ENCODE measurements at places on chromosomes 1 and 21.

DNA sequence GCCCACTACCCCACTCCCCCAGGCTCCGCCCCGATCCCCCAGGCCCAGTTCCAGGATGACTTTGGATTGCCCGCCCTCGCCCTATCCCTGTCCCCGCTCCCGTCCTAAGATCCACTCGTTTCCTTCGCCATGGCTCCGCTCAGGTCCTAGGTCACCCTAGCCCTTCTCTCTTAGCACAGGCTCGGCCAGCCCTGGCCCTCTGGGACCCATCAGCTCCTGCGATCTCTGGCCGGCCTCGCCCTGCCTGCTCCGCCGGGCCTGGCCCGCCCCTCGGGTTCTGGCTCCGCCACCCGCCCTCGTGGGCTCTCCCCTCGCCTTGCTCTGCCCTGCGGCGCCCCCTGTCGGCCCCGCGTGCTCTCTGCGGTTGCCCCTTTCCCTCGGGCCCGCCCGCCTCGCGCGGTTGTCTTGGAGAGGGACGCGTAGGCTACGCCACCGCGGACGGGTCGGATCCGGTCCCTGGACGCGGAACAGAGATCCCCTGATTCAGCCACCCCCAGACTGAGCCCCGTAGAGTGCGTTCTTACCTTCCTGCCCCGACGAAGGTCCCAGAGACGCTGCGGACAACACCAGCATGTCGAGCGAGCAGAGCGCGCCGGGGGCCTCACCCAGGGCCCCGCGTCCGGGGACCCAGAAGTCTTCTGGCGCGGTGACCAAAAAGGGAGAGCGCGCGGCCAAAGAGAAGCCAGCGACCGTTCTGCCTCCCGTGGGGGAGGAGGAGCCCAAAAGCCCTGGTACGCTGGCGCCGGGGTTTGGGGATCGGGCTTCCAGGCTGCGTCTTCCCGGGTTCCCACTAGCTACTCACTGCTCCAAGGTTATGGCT lies at the start of gene LRRC71:
Gene LRRC71 (plus strand): TSS at position 400 of the 820 bp plus-strand sequence. CDS start 172 bp downstream, at position 572.
- DNase-seq, result peak; percentile 50

- no peak for DNase-seq
Measured at GRCh38 chr1:99146129-99146848, 118.0 kb upstream of the PLPPR4 start.

GRCh38 chr21:21156957-21157356 lies 158.7 kb downstream of the NCAM2 start:
- no peak for DNase-seq

GRCh38 chr1:167345386-167345733 lies 124.7 kb downstream of the POU2F1 start:
- DNase-seq, result no peak

DNA sequence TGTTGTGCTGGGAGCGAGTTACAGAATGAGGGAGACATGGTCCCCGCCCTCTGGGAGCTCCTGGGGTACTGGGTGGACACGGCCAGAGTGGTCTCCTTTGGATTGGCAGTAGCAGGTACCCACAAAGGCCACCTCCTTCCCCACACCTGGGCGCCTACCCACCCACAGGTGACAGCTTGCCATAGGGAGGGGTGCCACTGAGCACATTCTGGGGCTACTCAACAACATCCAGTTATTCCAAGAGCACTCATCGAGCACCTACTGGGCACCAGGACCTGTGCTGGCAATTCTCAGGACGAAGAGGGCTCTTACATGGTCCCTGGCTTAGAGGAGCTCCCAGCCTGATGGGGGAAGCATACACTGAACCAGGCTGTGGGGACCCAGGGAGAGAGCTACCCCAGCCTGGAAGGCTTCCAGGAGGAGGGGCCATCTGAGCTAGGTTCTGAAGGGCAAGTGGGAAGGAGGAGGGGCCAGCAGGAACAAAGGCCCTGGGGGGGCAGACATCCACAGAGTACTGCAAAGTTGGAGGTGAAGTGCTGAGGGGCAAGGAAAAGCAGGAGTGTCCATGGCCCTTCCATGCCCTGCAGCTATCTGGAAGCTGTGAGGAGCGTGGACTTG lies 22.0 kb downstream of the MRPL37 start:
- DNase-seq, result no peak

DNA sequence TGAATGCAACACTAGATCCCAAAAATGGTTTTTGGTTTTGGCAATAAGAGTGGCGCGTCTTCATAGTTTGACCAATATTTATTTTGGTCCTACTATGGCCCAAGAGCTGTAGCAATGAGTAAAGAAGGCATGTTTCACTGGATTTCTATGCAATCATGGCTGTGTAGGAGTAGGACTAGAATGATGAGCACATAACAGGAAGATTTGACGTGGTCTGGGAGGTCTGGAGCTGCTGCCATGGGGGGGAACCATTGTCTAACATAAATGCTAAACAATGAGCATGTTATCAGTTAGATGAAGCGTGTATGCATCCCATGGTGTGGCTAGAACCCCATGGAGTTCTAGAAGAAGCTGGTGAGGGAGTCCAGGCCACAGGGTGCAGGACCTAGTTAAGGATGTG lies 38.3 kb downstream of the OLIG1 start:
- no peak for DNase-seq

- DNase-seq, result no peak
Measured at GRCh38 chr1:38059635-38060250, 13.2 kb upstream of the POU3F1 start.

DNA sequence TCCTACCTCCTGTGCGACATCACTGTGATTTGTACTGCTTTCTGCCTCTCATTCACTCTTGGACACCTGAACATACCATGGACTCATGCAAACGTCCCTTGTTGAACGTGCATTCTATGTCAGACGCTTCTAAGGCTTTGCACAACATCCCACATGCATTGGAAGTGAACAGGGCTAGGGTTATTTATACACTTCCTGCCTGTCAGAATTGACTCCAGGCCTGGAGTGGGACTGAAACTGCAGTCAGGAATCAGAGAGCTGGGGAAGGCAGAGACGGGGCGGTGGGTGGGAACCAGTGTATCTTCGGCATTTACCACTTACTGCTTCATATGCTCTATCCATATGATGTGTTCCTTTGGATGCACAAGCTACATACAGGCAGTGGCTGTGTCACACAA lies 81.4 kb upstream of the GALNT2 start:
- DNase-seq, result no peak

GRCh38 chr1:147902253-147902845 lies at the start of gene GJA8:
Gene GJA8, plus strand, starts transcription at chr1:147902795. Its CDS starts 5,161 bp downstream, at chr1:147907956.
- DNase-seq, result no peak

GRCh38 chr1:109532365-109533136 lies 7.1 kb upstream of the GPR61 start:
- DNase-seq, result peak; percentile 92

DNA sequence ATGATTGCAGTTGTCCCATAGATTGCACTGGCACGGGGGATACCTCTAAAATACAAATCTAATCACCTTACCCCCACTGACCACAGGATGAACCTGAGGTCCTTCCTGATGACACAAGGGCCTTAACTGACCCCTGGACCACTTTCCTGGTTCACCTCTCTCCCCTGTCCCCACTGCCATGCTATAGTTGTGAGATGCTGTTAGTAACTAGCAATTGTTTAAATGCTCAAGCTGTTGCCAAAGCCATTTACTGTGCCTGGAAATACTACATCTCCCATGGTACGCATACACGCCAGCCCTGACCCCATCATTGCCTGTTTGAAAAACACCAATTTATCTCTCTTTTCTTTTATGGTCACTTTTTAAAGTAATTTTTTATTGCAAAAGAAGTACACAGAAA lies 29.1 kb upstream of the RGS8 start:
- DNase-seq, result no peak

DNA sequence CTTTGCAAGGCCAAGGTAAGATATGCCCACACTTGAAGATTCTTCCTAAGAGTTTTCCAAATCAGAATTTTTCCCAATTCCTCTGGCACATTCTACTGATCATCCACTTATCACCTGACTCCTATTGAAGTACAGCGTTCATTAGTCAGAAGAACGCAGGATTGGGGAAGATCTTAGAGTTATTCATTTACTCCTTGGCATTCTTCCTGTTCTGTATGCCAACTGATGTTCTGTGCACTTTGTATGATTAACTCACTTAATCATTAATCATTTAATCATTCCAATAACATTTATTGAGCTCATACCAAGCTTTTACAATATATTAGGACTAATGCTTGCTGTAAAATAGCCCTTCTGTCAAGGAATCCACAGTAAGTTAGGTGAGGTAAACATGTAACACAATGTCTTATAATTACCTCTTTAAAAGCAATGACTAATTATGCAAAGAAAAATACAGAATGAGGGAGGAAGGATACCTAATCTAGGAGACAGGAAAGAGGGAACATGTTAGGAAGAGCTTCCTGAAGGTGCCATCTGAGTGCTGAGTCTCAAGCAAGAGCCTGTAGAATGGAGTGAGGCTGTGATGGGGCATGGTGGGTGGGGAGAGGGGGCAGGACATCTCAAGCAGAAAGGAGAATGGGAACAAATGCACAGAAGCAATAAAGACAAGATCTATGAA lies 71.1 kb upstream of the DPT start:
- no peak for DNase-seq

- DNase-seq, result peak; percentile 75
Measured at GRCh38 chr21:45615145-45615711, 28.3 kb upstream of the PCBP3 start.

- DNase-seq, result no peak
Measured at GRCh38 chr1:209871006-209871405, 43.2 kb downstream of the UTP25 start.

GRCh38 chr1:24748191-24749121 lies 3.2 kb downstream of the CLIC4 start:
- no peak for DNase-seq

DNA sequence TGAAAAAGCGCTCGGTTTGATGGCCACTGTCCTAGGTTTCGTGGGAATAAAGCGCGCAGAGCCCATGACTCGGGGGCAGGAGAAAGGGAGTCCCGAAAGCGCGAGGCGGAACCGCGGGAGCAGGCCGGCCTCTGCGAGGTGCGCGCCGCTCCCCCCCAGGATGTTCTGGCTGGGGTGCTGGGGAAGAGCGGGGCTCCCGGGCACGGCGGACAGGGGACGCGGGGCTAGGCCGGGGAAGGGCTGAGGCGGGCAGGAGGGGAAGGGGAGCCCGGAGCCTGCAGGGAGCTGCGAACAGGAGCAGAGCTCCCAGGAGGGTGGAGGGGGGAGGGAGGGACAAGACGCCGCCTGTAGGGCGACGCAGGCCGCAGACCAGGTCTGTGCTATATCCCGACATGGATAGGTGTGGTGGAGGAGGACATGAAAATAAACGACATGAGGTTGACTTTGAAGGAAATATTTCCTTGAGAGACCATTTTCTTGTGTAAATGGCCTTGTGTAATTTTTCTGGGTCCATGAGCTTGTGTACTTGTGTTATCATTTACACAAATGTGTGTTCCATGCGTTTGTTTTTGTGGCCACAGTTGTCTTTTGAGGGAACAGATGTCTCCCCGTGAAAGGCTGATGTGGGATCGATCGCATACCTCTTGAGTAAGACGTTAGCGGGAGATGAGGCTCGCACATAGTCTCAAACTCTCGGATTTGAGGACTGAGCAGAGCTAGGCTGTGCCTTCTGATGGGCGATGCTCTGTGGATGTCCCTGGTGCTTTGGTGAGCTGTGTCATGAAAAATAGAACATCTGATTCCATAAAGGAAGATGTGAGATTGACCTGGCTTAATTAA lies 1.3 kb downstream of the PCNT start:
- peak; percentile 7 for DNase-seq

DNA sequence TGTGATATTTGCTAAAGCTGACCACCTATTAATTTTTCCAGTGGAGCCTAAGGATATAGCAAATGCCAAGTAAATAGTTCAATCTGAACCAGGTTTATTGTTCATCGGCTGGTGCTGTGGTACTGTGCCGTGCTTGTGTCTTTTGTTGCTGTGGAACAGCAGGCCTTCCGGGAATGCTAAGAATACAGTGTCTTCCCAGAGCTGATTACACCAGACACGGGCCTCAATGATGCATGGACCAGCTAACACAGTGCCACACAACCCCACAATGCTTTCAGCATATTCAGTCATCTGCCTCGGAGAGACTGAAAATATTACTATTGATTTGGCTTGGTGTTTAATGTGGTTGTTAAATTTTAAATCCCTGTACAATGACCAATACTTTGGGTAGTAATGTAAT lies 415.4 kb downstream of the PTBP2 start:
- no peak for DNase-seq

- DNase-seq, result no peak
Measured at GRCh38 chr1:100452641-100453040, 85.3 kb upstream of the GPR88 start.

GRCh38 chr1:202553560-202554038 lies 156.7 kb downstream of the SYT2 start:
- DNase-seq, result no peak

DNA sequence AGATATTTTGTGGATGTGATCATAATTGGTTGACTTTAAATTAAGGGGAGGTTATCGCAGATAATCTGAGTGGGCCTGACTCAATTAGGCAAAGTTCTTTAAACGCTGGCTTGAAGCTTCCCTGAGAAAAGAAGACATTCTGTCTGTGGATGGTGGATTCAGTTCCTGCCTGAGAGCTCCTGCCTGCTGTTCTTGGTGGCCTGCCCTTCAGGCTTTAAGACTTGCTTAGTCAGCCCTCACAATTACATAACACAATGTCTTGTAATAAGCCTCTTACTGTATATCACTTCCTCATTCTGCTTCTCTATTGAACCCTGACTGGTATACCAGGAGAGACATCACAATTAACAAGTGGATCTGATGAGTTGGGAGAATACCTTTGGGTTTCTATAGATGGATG lies 50.2 kb downstream of the KCNJ6 start:
- DNase-seq, result no peak

GRCh38 chr21:44757731-44758130 lies 43.9 kb downstream of the UBE2G2 start:
- no peak for DNase-seq

DNA sequence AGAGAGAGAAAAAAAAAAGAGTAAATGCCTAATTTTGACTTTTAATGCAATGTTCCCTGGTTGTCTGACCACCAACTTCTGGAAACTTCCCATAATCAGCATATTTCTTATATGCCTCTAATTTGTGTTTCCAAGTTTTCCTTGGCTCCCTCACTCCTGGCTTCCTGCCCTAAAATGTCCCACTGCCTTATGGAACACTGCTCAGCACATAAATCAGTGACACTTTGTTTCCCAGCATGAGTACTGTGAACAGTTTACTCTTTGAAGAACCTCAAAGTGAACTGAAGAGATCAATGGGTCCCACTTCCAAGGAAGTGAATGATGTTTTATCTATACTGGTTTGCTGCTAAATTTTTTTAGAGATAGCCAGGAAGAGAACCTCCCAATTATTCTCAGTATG lies 271.3 kb upstream of the PRMT6 start:
- DNase-seq, result no peak

DNA sequence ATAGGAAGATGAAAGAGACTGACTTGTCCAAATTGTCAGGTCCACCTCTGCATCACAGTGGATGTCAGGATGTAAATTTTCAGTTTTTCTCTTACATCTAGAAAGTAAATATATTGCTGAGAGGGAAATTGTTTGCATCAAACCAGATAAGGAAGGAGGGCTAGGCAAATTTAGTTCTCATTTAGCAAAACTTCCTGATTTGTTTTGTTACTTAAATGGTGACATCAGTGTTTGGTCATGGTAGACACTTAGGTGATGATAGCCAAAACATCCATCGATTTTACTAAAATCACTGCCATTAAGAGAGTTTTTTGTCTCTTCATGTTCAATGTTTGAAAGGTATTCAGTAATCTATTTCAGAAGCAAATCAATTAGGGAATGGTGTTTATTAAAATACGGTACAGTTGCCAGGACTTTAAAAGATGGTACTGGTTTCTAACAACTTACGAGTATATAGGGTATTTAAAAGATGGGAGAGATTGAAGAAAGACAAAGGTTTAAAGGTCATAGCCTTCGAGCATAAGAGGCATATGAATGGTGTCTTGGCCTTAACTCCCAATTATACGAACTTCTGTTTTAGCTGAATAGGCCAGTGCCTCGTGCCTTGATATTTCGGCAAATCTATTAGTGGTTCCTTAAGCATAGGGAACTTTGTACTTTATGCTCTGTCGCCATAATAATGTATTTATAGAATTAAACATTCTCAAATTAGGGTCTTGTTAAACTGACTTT lies 3.0 kb downstream of the IER5 start:
- DNase-seq, result no peak
